ENCODE measurements at places on chromosomes 11 and 22. TPM values are rescaled to one million over a fixed set of nuclear protein-coding genes. Genes with fewer than 3 reads are reported as not detected.

DNA sequence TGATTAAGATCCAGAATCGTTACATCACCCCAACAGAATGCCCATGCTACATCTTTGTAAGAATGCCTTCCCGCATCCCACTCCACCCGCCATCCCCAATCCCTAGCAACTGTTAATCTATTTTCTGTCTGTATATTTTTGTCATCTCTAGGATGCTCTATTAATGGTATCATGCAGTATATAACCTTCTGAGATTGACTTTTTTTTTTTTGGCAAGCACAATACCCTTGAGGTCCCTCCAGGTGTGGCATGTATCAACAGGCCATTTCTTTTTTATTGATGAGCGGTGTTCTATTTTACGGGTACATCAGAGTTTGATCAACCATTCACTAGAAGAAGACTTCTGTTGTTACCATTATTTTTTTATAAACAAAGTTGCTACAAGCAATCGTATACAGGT lies 30.2 kb upstream of the SCN3B start:
- no peak for DNase-seq

- no peak for DNase-seq
These were observed 10.9 kb downstream of the CYB561A3 start for GRCh38 chr11:61350803-61351202.

DNA sequence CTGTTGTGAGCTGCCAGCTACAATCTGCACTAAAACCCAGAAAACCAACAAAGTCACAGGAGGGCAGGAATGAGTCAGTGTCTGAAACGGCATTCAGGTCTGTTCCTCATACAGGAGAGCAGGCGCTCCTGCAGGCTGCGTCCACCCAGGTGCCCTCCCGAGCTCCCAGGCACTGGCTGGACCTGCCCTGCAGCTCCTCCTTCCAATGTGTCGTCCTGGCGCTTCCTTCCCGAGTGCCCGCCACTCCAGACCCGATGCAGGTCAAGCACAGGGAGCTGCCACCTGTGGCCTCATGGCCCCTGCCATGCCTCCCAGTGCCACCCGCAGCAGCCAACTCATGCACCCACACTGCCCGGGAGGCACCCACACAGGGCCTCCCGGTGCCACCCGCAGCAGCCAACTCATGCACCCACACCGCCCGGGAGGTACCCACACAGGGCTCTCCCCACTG lies 12.0 kb downstream of the BRD1 start:
- DNase-seq = no peak

DNA sequence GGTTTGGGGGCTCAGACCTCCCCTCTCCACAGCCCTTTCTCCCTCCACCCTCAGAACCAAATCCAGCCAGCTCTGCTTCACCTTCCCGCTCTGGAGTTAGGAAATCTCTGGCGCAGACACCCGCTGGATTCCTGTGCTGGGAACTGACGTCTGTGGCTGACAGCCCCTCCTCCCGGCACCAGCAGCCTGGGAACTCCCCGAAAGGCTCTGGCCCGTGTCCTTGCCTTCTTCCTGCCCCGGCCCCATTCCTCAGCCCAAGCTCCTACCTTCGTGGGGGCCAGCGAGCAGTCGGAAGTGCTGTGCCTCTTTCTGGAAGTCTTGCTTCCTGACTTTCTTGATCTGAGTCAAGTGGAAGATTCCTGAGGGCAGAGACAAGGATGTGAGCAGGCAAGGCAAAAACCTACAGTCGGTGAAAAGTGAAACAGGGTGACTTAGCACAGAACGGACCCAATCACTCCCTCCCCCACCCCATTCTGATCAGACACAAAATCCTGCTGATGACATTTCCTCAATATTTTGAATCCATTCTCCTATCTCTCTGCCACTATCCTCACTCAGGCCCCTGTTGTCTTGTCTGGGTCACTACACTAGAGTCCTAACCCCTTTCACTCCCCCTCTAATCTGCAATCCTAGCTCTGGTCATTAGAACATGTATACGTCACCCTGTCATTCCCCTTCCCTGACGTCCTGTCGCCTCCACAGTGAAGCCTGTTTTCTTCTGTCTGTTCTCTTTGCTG lies 34.1 kb downstream of the CHRDL2 start:
- peak; percentile 97 for DNase-seq

DNA sequence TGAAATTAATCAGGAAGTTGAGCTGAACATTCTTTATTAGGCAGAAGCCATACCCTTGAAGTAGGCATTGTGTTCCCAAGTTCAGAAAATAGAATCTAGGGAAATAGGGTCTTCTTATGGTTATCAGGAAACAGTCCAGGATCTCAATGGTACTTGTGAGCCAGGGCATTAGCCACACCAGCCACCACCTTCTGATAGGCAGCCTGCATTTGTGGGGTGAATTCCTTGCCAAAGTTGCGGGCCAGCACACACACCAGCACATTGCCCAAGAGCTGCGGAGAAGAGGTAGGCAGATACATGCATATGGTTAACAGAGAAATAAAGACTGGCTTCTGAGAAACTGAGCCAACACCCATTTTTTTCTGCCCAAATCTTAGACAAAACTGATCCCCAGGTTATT lies 1.5 kb downstream of the HBD start:
- DNase-seq = no peak

DNA sequence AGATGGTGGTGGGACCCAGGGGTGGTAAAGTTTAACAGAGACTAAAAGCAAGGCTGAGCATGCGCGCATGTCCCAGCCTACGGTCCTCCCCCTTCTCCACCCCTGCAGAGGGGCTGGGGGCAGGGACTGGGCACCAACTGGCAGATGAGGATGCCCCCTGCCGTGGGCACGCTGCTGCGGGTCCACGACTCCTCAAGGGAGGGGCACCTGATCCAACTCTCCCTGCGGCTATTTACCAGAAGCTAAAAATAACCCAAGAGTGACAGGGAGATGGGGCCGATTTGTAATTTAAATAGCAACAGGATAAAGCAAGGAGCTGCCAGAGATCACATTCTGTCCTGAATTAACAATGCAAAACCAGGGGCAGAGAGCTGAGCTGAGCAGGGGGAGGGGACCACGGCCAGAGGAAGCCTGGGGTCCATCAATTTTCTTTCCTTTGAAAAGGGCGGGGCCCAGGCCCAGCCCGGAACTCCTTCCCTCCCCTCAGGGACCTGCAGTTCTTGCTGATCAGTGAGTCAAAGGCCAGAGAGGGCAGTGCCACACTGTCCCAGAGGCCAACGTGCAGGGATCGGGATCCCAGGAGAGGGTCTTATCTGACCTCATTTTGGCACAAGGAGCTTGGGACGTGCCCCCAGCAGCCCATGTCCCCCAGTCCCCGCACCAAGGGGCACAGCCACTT lies 8.1 kb upstream of the DGKZ start:
- no peak for DNase-seq

DNA sequence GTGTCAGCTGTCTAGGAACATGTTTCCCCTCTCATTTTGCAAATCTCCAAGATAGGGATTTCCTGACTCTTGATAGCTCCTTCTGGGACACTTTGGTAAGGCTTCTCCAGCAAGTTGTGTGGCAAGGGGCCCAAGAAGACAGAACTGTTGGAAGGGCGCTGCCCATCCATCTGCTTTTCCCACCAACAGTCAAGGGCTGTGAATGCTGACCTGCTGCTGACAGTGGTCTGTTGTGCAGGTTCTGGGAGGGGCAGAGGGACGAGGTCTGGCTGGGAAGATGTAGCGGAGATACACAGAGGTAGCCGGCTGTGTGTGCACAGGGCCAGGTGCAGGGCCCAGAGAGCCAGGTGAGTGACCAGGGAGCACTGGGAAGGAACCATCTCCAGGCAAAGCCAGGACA lies 12.2 kb downstream of the BCR start:
- DNase-seq = no peak

DNA sequence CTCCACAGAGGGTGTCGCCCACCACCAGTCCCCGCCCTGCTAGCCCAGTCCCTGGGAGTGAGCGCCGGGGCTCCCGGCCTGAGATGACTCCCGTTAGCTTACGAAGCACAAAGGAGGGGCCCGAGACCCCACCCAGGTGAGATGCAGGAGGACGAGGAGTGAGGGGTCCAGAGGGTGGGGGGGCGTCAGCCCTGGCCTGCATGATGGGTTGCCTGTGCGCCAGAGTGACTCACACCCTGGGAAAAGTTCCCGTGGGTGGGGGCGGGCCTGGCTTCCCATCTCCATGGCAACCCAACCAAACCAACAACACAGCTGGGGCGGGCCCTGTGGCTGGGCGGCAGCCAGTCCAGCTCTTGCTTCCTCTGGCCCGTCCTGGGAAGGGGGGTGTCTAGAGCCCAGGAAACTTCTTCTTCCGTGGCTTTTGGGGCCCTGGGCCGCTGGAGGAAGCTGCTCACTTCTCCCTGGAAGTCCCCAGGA lies 4.5 kb downstream of the GAS2L1 start:
- peak; percentile 98 for DNase-seq

The APOL5 gene
- total RNA-seq = not detected

The CD3E gene
- total RNA-seq = not detected

The ACER3 gene
- total RNA-seq = 12.1 TPM

Data from sigmoid colon (tissue), 7 donors.